ENCODE measurements at places on chromosomes 3 and 15.

- no peak for DNase-seq
These were observed 1132.5 kb downstream of the TUSC7 start for GRCh38 chr3:117842086-117842485.

- no peak for DNase-seq
These were observed 118.3 kb upstream of the FAM3D start for GRCh38 chr3:58784888-58785287.

GRCh38 chr15:28107111-28107903, 8.2 kb upstream of the OCA2 start:
- no peak for DNase-seq

GRCh38 chr3:52771334-52771681, 568 bp upstream of the NEK4 start:
- DNase-seq, result no peak

DNA sequence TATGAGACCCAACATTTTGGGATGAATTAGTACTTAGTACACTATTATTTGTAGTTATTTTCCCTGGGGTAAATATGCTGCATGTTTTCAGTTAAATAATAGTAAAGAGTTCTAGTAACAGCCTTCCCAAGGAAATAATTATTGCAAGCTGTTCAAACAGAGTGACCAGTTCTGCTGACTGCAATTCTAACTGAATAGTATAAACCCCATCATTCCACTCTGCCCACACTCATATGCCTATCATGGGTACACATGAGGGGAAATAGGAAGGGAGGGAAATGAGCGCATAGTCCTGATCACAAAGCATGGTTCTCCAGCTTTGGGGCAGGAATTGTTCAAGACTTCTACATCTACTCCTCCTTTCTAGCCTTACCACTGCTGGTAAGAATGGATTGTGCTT, 18.7 kb downstream of the UQCC5 start:
- no peak for DNase-seq

DNA sequence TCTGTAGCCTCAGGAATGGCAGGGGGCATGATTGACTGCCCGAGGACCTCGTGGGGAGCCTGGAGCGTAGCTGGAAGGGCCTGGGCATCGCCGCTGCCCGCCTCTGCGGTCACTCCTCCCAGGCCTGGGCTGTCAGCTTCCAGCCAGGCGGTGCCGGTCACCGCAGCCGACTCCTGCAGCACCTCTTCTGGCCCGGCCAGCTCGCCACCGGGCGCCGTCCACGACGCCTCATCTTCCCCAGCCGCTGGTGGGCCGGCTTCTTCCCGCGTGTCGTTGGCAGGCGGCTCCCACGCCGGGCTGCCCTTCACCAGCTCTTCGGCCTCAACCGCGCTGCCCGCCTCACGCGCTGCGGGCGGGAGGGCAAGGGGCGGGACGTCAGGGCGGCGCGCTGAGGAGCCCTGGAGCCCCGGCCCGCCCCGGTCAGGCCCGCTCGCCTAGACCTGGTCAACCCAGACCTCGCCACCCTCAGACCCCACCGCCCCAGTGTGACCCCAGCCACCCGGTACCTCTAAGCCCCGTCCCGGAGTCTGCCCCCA, 1.0 kb downstream of the CSPG5 start:
- no peak for DNase-seq

DNA sequence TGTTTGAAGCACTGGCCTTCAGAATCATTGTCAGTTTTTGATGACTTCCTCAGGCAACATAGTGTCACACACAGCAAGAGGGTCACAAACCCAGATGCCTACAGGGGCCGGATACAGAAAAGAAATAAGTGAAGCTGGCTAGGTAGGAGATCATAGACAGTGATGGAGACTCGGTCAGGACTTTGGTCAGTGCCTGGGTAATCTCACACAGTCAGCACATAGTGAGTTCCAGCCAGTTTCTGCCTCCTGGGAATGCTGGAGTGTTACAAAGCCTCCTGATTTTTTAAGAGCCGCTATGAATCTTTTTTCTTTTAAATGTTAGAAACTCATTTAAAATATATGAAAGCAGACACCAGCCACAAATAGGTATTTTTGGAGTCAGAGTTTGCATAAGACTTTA, 399.1 kb downstream of the IL5RA start:
- DNase-seq, result no peak

- no peak for DNase-seq
These were observed at the start of the genes FOXL2 and FOXL2NB for GRCh38 chr3:138946663-138947494. FOXL2 (minus strand) TSS chr3:138947137; CDS start chr3:138946722, 415 bp downstream. FOXL2NB (plus strand) TSS chr3:138947217; CDS start chr3:138947365, 148 bp downstream.

- DNase-seq, result no peak
These were observed 101.3 kb upstream of the P2RY1 start for GRCh38 chr3:152733584-152734119.

DNA sequence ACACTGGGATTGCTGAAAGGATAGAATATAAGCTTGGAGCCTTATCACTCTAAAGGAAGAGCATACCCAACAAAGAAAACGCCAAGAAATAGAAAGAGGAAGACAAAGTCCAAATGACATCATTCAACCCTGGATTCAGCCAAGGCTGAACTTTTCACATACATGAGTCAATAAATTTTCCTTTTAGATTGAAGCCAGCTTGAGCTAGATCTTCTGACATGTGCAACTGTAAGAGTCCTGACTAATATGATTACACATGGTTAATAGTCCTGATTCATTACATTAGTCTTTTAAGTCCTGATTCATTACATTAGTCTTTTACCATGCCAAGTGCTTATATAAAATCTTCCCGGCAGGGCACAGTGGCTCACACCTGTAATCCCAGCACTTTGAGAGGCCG, 13.6 kb upstream of the DENND6A start:
- DNase-seq, result no peak

GRCh38 chr3:172209333-172210321, 170.2 kb downstream of the FNDC3B start:
- DNase-seq, result no peak

DNA sequence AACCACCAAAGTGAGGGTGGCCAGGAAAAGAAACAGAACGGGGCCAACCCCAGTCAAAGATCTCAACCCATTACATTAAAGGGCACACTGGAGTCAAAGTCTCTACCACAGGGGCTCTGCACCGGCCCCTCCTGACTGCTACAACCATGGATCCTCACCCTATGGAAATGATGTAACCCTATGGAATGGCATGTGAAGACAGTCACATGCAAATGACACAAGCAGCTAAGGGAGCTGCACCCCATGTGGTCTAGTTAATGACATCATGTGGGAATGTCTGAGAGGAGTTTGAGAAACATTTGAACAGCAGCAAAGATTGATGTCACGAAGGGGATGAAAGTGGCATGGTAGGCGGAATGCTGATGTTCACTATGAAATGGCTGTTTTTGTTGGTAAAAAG, 298.2 kb upstream of the SLCO3A1 start:
- DNase-seq, result no peak

DNA sequence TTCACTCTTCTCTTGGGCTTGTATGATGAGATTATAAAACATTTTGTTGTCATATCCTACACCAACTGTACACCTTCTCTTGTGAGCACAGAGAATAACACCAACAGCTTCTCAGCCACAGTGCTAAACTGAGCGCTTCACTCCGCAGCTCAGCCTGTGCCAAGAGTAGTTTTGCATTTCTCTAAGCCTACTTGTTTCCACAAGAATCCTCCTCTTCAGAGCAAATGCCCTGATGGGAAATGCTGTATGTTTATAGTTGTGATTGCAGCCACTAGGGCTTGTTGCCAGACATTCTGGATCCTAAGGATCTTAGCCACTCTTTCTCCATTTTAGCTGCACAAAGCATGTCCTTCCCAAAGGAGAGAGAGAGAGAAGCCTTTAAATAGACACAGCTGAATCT, 138.8 kb upstream of the PLXND1 start:
- DNase-seq, result no peak

DNA sequence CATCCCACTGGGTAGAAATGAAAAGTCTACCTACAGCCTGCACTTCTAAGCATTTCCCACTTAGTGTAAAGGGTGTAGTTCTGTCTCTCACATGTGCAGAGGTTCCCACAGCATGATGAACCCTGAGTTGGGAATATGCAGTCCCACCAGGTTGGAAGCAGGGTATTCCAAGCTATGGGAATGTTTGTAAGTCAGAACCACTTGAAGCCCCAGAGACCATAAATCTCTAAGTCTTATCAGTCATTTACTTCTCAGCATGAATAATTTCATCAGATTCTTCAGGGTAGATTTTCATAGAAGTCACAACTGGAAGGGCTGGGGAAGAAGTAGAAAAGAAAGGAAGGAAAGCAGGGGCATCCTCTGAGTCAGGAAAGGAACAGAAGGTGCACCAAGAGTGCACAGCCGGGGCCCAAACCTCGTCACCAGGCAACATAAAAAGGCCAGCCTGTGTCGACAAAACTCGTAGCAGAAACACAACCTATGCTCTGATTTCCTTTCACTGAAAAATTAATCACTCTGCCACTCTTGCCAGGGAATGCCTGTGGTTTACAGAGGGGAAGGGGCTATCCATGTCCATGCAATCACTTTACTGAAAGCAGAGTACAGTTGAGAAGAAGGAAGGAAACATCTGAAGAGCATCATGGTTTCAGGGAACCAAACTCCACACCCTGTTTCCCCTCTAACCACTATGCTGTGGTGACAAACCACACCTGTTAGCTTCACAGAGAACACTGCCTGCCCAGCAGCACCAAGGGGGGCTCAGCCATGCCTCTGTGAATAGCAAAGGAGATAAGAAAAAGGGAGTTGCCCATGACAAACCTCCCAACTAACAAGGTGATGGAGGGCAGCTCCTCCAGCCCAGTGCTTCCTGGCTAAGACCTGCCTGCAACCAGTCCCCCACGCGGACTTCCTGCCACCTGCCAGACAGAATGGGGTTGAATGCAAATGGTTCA, 40.5 kb downstream of the SH3BP5 start:
- DNase-seq, result no peak

DNA sequence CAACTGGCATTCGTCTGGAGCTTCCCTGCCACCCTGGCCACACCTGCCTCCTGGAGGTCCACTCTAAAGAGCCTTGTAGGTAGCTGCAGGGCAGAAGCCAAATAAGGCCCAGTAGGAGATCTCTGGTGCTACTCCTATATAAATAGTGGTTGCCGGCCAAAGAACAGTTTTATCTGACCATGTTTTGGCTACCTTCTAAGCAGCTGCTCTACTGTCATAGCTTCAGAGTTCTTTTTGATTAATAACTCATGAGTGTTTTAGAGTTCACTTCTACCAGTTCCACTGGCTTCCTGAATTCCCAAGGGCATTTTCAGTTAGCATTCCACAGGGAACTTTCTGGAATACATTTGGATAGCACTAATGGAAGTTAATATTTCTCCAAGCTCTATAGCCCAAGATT, 154.6 kb downstream of the B3GALNT1 start:
- DNase-seq, result no peak

- DNase-seq, result no peak
These were observed 5.7 kb upstream of the PXYLP1 start for GRCh38 chr3:141225939-141226338.

GRCh38 chr15:47301481-47301880, 415.8 kb upstream of the SEMA6D start:
- DNase-seq, result no peak

- no peak for DNase-seq
These were observed 59.8 kb downstream of the LRRC3B start for GRCh38 chr3:26682406-26682805.

GRCh38 chr3:47291158-47291753, 8.5 kb downstream of the KLHL18 start:
- no peak for DNase-seq

DNA sequence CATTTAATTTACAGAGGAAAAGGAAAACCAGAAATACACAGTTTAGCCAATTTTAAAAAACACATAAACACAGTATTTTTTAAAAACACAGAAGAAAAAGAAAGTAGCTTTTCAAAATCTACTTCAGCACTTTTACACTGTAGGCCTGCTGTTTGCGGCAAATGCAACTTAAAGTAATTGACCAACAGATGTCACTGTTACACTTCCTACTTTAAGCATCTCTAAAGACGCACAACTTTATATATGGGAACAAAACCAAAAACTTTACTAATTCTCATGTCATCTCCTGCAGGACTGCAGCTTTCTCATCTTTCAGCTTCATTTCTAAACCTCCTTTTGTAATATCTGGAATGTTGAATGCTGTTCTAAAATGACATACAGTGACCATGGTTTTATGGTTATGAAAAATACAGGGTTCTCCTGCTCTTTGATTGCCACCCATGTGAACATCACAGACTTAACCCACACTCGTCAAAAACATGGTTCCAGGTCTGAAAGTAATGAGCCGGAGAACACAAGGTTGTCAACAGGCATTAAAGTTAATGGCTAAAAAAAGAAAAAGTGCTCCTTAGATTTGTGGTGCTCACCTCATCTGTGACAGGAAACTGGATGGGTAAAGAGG, 107.9 kb downstream of the FMN1 start:
- DNase-seq, result no peak

- no peak for DNase-seq
These were observed 667.9 kb upstream of the NR2F2 start for GRCh38 chr15:95662638-95663037.

DNA sequence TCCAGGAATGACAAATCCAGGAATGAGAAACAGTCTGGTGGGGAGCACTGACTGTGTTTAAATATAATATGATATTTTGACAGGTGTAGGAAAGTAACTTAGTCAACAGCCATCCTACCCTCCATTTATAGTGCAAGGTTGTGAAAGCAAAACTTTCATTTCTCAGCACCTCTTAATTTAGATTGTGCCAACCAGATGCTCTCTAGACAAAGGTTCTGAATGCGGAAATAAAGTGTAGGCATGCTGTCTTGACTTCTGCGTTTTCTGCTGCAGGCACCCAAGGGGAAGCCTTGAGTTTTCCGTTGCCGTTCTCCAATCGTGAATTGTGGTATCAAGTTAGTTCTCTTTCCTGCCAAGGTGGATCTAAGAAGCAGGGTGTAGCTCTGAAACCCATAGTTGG, 261.9 kb upstream of the SUCLG2 start:
- DNase-seq, result no peak

- no peak for DNase-seq
These were observed 193.7 kb downstream of the WDR72 start for GRCh38 chr15:53565721-53566120.

DNA sequence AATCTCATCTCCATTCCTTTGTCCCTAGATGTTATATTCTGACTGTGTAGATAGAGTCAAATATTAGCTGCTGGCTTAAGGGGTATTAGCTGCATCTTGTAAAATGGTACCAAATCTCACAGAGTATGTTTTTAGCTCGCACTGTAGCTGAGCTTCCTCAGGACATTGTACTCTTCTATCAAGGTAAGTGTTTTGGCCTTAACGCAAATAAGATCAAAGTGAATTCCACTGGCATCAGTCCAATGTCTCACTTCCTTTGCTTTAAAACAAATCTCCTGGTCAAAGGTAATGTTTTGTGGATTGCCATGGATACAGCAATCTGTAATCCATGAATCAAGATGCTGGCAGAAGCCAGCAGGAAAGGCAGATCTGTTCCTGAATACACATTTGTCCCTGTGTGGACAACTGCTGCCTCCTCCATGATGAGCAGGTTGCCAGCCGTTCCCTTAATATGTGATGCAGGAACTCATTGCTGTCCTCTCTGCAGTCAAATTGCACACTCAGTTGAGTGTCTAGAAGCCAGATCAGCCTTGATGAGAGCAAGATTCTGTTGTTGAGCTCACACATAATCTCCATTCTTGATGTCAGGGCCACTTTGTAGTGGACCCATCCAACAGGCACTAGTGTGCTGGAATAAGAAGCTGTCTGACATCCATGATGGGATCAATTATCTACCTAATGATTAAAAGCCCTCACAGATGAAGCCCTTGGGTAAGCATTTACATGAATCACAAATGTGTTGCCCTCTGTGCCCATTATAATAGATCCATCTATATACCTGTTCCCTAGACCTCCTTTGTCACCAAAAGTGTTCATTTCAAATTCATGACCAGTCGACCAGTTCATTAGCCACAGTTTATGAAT, 96.6 kb upstream of the AGTR1 start:
- no peak for DNase-seq

GRCh38 chr3:51243924-51244323, 141.2 kb upstream of the MANF start:
- DNase-seq, result no peak
